ENCODE measurements at places on chromosomes 12 and 14.

DNA sequence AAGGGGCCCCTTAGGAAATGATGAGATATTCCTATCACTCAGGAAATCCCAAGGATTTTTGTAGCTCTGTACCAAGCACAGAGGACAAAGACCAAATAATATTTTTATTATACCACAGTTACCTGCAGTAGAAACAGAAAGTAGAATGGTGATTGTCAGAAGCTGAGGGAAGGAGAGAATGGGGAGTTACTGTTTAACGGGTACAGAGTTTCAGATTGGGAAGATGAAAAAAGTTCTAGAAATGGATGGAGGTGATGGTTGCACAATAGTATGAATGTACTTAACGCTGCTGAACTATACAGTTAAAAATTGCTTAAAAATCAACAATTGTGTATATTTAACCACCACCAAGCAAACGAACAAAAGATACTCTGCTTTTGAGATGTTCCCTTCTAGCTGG is 24.1 kb downstream of the FLVCR2 start:
- no peak for DNase-seq

DNA sequence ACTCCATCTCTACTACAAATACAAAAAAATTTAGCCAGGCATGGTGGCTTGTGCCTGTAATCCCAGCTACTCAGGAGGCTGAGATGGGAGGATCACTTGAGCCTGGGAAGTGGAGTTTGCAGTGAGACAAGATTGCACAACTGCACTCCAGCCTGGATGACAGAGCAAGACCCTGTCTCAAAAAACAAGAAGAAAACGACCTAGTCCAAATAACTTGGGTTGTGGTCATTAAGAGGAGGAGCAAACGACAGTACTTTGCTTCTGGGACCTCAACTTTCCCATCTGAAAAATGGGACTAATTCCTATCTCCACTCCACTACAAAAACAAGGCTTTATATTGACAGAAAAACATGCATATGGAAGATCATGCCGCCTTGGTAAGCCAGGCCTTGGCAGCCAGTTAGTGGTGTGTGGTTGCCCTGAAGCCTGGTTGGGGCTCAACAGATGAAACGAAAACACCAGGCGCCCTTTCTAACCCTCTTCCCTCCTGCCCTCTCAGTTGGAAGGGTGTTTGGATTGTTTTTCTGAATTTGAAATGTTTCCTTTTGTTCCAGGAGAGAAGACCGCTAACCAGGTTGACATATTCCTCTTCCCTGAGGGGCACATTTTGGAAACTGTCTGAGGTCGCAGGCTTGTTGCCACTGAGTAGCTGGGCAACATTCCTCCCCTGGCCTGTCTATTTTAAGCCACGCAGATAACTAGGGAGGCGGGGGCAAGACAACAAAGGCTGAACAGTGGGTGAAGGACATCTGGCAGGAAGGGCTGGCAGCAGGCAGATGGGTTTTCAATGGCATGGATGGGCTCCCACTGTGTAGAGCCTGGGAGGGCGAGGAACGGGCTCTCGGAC is 13.7 kb upstream of the VPS37B start:
- no peak for DNase-seq

DNA sequence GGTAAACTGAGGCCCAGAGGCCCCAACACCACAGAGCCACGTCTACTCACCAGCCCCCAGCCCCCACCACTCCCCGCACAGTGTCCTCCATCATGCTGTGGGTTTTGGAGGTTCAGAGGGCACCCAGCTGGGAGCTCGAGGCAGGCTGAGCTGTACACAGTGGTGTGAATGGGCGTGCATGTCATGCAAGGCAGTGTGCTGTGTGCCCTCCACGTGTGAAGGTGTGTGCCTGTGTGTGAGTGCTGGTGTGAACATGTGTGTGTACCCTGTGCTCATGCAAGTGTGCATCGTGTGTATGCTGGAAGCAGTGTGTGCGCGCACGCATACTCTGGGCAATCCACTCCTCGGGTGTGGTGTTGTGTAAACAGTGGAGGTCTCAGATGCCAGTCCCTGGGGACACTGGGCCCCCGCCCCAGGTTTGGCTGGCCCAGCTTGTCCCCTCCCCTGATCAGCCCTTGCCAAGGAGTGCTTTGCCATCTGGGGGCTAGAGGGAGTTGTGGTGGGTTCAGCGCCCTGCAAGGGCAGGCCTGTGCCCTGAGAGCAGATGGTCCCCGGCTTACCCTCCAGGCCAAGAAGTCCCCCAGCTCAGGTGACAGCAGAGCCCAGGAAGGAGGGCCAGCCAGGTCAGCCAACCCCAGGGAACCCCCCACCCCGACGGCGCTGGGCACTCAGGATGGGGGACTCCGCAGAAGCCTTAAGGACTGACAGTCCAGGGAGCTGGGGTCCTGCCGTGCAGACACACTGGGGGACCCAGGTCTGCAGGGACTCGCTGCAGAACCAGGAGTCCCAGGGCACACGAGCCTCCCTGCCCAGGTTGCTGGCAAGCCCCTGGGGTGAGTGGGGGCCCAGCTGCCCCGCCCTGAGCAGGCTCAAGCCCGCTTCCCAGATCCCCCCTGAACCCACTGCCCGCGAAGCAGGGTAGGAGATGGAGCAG is 23.8 kb upstream of the GPR132 start:
- DNase-seq, result no peak

- DNase-seq, result no peak
Observed at GRCh38 chr14:77825895-77826519, 26.1 kb downstream of the ADCK1 start.

GRCh38 chr14:69268223-69268622 is 8.3 kb downstream of the GALNT16 start:
- no peak for DNase-seq

DNA sequence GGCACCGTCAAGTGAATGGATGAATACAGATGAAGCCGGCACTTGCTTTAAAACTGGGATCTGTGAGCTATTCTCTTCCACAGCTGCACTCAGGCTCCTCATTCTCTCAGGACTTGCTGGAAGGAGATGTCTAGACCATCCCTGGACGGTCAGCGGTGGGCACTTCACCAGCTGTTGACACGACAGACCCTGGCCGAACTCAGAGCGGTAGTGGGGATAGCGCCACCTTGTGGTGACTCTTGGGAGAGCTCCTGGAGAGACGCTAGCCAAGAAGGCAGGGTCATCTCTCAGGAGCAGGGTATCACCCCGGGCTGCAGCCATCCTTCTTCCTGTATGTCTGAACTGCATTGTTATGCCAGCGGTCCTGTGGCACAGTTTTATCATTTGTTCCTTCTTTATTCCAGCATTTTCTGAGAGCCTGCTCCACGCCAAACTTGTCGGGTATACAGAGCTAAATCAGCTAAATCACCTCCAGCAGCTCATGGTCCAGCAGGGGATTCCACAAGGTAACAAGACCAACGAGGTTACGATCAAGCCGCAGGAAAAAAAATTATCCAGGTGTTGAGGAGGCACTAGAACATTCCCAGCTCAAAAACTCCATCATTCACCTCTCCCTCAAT is 10.0 kb downstream of the WNT1 start:
- DNase-seq, result peak; percentile 73

DNA sequence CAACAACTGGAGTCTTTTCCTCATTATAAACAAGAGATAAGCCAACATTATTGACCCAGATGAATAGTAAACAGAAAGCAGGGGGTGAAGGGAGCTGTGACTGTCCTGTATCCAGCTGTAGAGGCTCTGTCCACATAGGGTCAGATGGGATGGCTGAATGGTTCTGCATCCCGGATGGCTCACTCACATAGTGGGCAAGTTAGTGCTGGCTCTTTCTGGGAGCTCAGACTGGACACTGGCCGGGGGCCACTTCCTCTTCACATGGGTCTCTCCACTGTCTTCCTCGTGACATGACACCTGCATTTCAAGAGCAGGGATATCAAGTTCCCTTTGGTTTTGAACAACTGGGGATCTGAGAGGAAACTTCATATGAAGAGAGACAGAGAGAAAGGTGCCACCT is 969.6 kb upstream of the TMEM132C start:
- no peak for DNase-seq

GRCh38 chr14:65117769-65118745 is 15.7 kb upstream of the MAX start:
- DNase-seq, result no peak

DNA sequence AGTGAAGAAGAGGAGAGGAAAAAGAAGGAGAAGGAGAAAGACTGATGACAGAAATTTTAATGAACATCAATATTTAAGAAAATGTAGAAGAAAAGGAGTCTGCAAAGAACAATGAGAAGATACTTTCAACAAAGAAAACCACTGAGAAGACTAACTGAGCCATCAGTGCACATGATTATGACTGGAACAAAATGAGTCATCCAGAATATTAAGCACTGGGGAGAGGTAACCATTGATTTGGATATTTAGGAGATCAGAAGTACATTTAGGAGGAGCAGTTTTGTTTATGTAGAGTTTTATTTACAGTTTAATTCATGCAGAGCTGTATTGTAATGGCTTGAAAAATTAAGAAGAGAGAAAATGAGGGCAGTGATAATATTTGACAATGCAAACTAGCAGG is 159.1 kb downstream of the C12orf50 start:
- no peak for DNase-seq

- no peak for DNase-seq
Observed at GRCh38 chr14:102250636-102251035, 54.3 kb downstream of the MOK start.

DNA sequence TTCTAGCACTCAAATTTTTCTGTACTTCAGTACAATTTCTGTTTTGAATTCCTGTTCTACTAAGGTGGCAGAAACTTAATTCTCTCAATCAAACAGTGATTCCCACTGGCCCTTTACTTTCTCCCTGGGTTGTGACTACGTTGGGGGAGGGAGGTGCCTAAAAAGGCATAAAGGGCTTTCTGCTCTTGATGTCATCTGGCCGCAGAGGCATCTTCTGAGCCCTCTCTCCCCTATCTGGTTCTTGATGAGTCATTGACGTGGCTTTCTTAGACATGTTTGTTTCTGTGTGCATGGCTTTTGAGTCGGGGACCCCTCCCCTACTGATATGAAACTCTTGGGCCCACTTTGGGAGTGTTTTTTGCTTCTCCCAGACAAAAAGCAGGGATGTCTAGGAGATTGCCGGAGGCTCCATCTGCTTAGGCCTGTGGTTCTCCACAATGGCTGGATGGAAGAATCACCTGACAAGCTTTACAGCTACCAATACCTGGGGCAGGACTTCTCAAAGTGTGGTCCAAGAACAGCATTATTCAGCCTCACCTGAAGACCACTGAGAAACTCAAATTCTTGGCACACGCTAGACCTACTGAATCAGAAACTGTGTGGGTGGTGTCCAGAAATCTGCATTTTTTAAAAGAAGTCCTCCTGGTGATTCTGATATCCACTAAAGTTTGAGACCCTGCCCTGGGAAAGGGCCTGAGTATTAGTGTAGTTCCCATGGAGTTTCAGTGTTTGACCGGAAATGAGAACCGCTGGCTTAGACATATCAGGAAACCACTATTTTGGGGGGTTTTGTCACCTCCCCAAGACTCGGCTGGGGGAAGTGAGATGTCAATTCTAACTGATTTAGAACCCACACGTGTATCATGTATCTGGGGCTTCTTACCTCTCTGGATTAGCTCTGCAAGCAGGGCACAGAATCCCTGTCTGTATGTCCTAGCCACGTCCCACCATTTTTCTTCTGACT is 395.7 kb upstream of the PDE3A start:
- DNase-seq, result no peak

DNA sequence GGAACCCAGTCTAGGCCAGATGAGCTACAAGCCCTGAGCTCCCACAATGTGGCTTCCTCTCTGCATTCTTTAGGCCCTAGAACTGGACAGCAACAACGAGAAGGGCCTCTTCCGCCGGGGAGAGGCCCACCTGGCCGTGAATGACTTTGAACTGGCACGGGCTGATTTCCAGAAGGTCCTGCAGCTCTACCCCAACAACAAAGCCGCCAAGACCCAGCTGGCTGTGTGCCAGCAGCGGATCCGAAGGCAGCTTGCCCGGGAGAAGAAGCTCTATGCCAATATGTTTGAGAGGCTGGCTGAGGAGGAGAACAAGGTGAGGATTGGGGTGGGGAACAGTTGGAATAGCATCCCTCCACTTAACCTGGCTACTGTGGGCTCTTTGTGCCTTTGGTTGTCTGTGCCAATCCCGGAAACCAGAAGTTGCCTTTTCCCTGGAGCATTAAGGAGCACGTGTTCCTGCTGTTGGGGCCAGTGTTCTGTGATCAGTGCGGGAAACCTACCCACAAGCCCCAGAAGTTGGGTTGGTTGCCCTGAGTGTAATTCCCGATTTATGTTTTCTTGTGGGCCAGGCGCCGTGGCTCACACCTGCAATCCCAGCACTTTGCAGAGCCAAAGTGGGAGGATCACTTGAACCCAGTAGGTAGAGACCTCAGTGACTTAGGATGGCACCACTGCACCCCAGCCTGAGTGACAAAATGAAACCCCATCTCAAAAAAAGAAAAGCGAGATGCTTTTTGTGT is 6.4 kb downstream of the FKBP4 start:
- no peak for DNase-seq

DNA sequence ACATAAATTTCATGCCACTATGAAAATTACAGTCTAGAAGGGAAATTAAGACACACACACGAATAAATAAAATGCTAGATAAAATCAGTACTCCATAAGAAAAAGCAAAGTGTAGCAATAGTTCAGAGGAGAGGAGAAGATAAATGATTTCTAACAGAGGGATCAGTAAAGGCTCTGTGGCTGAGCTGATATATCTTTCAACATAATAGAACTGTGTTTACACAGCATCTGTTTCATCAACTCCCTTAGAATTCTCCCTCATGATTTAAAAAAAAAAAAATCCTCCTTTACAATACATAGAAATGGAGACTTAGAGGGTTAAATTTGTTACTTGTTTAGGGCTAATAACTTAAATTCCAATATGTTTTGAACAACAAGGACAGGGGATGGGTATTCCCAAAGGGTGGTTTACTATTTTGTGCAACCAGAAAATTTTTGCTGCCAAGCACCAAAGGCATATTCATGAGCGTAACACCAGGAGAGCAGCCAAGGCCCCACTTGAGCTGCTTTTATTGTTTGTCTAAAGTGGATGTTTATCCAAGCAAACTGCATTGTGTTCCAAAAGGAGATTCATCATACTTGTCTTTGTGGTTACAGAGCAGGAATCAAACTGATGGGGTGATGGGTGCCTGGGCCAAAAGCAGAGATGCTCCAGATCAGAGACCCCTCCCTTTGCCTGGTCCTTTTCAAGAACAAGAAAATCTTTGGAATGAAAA is 162.7 kb downstream of the BMP4 start:
- DNase-seq, result no peak

GRCh38 chr14:75711796-75712211 is 50.8 kb downstream of the TTLL5 start:
- DNase-seq, result no peak

GRCh38 chr12:87812681-87813080 is 216.5 kb downstream of the C12orf50 start:
- no peak for DNase-seq

- no peak for DNase-seq
Observed at GRCh38 chr14:42299692-42300091, 693.0 kb downstream of the LRFN5 start.

- DNase-seq, result no peak
Observed at GRCh38 chr14:35213143-35213788, 78.9 kb upstream of the PSMA6 start.

- no peak for DNase-seq
Observed at GRCh38 chr12:62910549-62911169, 24.3 kb downstream of the PPM1H start.

DNA sequence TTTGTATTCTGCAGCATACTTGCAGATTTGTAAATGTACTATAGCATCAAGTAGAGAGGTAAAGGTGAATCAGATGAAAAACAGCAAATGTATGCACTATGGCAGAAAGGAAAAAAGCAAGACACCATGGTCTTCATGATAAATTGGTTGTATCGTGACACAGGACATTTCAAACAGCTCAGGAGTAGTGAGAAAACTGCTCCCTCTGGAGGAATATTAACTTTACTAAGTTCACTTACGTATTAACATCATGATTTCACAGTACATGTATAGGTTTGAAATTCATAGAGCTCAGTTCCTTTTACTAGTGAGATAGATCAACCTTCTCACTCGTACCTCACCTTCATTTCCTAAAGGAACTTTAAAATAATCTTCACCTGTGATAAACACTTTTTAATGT is 6.5 kb downstream of the MBIP start:
- no peak for DNase-seq
